ENCODE measurements at places on chromosomes 5 and 9. TPM values are rescaled to one million over a fixed set of nuclear protein-coding genes. Genes with fewer than 3 reads are reported as not detected.

ZNF883 gene
- total RNA-seq: 0.65 TPM

IL7R gene
- total RNA-seq: 3.6 TPM

PRLR gene
- not detected for total RNA-seq

TIMD4 gene
- total RNA-seq: not detected

CARTPT gene
- total RNA-seq: not detected

CD14 gene
- not detected for total RNA-seq

ELOVL7 gene
- not detected for total RNA-seq

ZFP2 gene
- total RNA-seq: 0.33 TPM

MED7 gene
- total RNA-seq: 10.3 TPM

FRMD3 gene
- total RNA-seq: 11.1 TPM

SHOC1 gene
- not detected for total RNA-seq

SLC45A2 gene
- 0.10 TPM for total RNA-seq

PCDHB15 gene
- 0.98 TPM for total RNA-seq
